B cell (primary cell): ENCODE measurements at places on chromosomes 1 and 21. TPM values are rescaled to one million over a fixed set of nuclear protein-coding genes. Genes with fewer than 3 reads are reported as not detected.

The NECTIN4 gene
- not detected in 2 replicates for total RNA-seq

The WNT2B gene
- 5.2 and 5.9 TPM in 2 replicates for total RNA-seq

The TSPAN2 gene
- 0.17 and 0.34 TPM in 2 replicates for total RNA-seq

The OR6N1 gene
- not detected in 2 replicates for total RNA-seq

The ADGRL2 gene
- total RNA-seq, result not detected in 2 replicates
